Stimulated activated CD8-positive, alpha-beta memory T cell treated with anti-CD3 and anti-CD28 coated beads, Interleukin-15, amount 100 ng/mL, for 24 hours (primary cell): ENCODE measurements at places on chromosomes 2 and 18.

GRCh38 chr2:197007716-197008628 is 81.5 kb upstream of the PGAP1 start:
- no peak for DNase-seq

DNA sequence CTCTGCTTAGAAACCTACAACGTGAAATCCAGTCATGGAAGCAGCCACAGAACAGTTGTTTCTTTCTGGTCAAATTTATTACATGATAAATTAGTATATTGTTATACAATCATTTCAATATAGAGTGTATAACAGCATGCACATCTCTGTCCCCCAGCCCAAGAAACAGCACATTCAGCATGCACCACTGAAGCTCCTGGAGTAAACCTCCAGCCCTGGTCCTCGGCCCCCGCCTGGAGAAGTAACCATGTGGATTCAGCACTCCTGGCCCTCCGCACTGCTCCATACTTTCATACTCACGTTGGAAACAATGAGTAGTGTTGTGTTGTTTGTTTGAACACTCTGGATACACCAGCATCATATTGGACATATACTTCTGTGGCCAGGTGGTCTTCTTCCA is 15.3 kb upstream of the ID2 start:
- no peak for DNase-seq

DNA sequence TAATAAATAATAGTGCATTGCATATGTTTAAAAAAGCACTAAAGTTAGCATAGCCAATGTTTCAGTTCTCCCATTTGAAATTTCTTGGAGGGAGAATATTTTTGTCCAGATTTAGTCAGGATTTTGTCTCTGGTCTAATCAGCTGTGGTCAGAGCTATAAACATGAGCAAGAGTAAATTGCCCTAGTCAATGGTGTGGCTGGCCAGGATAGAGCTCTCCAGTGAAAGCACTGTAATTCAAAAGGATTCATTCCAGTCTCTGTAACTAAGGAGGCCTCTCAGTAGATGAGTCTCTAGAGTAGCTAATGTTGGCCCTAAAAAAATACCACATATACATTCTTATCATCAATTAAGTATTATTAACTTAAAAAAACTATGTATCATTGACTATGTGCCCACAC is 241.6 kb downstream of the CDCA7 start:
- no peak for DNase-seq

- no peak for DNase-seq
These were observed 62.1 kb upstream of the DYNAP start for GRCh38 chr18:54528942-54529376.

DNA sequence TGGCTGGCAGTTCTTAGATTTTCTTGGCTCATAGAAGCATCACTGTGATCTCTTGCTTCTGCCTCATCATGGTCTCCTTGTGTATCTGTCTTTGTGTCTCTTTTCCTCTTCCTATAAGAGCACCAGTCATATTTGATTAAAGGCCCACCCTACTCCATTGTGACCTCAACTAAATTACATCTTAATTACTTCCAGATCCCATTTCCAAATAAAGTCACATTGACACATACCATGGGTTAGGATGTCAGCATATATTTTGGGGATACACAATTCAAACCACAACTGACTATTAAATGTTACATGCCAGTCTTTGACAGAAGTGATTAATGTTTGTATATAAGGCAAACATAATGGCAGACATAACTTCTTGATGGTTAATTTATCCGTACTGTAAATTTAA is 27.3 kb upstream of the TMX3 start:
- DNase-seq = no peak

- DNase-seq = no peak
These were observed 32.6 kb downstream of the CNGA3 start for GRCh38 chr2:98378901-98379300.

DNA sequence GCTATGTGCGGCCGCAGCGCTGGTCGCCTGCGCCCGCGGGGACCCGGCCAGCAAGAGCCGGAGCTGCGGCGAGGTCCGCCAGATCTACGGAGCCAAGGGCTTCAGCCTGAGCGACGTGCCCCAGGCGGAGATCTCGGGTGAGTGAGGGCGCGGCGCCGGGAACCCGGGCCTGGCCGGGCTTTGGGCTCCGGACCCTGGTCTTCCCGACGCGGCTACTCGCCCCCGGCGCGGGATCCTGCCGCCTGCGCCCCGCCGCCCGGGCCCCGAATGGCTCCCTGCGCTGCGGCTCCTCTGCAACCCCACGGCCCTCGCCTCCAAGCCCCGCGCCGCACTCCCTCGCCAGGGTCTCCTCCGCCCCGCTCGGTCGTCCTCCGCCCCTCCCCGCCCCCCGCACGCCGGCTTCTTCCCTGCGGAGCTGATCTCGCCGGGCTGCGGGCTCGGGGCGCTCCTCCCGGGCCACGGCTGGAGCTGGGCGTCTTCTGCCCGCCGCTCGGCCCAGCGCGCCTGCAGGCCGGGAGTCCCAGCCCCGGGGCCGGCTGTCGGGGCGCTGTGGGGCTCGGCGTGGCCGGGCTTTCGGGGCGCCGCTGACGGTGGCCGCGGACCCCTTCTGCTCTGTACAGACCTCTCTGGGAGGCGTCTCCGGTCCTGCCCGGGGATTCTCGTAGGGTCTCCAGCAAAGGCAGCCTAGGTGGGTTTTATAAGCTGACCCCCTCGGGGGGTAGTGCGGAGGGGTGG is 652 bp downstream of the GPC1 start:
- DNase-seq = no peak

- DNase-seq = no peak
These were observed 141.2 kb upstream of the CTAGE1 start for GRCh38 chr18:22558945-22559385.

DNA sequence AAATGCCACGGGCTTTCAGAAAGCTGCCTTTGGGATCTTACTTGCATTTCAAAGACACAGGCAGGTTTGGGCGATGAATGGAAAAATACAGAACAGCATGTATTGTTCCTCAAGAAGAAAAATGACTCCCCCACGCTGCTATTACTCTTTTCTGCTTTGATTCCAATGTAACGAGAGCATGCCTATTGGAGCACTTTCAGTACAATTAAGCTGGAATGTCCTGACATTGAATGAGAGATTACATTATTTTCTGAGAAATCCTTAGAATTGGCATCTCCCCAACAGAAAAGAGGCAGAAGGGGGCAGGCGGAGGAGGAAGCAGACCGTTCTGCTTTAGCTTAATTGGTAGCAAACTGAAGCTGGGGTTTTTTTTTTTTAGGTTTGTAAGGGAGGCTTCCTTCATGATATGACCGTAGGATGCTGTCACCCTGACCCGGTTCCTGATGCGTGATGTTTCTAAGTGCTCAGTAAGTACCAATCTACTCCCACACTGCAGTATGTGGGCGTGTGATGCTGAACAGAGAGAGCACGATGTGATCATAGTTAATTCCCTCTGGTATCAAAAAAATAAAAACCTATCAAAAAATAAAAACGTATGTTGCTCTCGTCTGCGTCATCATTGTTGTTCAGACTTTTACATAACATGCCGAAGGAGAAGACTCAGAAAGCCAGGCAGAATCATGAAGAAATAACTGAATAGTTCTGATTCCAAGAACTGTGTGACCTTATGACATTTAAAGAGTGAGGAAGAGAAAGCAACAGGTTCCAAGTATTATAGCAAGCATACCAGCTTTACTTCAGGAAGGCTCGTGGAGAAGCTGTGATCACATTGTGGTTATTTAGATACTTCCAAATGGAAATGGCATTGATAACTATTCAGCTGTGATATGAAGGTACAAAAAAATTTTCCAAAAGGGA is 40.5 kb downstream of the LONRF2 start:
- no peak for DNase-seq

GRCh38 chr18:41617647-41618046 is 337.4 kb upstream of the PIK3C3 start:
- no peak for DNase-seq

DNA sequence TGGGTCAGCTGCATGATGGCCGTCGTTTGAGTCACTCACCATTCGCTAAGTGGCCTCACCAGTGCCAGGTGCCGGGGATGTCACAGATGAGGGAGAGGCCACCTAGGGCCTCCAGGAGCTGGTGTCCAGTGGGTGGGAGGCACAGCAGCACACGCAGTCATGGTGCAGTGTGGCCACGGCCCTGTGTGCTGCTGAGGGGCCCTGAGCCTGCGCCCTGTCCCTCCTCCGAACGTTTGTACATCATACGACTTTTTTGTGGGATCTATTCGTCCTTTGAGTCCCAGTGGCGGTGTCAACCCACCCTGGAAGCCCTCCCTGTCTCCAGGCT is 30.1 kb upstream of the ODC1 start:
- no peak for DNase-seq

DNA sequence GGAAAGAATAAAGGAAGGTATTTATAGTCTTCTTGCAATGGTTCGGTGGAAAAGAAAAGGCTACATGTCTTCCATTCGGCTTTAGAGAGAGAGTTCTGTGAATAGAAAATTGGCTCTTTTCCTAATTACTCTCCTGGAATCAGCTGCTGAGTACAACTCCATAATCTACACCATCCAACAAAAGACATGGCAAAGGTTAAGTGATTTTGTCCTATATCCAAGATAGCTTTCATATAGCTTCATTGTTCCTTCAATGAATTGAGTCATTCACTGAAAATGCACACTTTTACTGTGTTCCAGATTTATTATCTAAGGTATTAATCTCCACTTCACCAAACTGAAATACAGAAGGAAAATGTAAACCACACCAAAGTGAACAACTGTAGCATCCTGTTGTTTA is 514.5 kb downstream of the LRRTM4 start:
- DNase-seq = no peak

DNA sequence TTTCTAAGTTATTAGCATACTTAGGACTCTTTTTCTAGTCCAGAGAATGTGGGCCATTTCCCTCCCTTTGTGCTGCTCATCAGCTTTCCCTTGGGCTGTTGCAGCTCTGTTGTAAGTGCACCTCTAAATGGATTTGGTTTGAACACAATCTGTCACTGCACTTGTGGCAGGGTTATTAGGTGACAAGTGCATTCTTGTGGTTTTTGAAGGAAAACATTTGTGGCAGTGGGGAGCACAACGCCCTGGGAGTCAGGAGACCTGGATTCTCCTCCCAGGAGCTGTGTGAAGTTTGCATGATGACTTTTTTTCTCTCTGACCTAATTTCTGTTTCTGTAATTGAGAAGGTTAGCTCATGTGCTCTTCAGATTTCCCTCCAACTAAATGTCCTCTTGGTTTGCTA is 630.9 kb upstream of the FAM98A start:
- DNase-seq = no peak

- DNase-seq = no peak
These were observed 327.6 kb upstream of the KCNJ3 start for GRCh38 chr2:154370873-154371272.

GRCh38 chr2:38830526-38831159 is 45.1 kb downstream of the DHX57 start:
- DNase-seq = no peak

DNA sequence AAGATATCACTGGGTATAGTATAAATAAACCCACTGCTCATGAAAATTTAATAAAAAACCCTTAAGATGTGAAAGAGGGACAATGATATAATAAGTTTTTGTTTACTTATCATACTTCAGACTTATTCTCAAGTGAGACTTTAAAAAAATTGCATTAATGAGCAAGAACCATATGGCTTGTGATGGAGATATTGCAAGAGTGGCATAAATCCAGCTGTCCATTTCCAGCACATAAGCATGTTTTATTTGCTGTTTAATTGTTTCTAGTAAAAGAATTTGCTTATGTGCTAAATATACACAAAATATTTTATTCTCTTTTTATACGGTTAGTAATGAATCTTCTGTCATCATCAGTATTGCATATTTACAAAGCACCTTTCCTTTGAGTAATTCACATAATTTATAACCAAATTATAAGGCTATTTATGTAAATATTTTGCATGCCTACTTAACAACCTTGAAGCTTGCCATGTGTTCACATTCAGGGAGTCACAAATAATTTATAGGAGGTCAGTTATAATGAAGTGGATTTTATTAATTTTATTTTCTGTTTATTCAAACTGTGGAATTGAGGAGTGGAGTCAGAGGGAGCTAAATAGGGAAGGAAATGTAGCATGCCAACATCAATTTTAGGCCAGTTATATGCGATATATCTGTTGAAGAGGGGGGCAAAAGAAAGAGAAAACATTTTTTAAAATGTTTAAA is 318.5 kb upstream of the CWC22 start:
- DNase-seq = no peak

DNA sequence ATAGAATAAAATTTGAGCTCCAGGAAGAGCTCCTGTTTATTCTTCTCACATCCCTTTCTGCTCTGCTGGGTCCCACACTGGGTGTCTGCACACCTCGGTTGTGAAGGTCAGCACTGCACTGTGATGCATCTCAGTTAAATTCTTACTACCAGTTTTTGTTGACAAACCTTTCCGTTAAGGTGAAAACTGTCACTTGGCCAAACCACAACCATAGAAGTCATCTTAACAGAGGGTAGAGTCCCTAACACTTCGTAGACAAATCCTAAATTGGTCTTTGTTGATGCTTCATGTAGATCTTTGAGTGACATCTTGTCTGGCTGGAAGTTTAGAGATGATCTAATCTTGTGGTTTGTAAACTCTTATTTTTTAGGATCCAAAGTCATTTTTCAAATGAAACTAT is 167.4 kb upstream of the MAP3K20 start:
- DNase-seq = no peak

- DNase-seq = no peak
These were observed 177.3 kb upstream of the ST6GAL2 start for GRCh38 chr2:107063228-107063627.

DNA sequence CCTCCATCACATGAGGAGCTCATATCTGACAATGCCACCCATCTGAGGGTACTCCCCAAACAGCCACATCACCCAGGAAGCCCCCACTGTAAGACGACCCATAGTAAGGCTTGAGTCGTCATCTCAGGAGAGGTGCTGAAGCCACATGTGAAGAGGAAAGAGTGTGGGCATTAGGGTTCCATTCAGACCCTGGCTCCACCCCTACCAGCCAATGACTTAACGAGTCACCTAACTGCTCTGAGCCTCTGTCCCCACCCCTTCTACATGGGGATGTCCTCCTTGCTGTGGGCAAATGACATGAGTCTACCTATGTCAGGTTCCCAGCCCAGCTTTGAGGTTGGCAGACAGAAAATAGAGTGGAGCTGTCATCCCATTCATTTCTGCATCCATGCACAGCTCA is 46.3 kb downstream of the C1QL2 start:
- DNase-seq = no peak

DNA sequence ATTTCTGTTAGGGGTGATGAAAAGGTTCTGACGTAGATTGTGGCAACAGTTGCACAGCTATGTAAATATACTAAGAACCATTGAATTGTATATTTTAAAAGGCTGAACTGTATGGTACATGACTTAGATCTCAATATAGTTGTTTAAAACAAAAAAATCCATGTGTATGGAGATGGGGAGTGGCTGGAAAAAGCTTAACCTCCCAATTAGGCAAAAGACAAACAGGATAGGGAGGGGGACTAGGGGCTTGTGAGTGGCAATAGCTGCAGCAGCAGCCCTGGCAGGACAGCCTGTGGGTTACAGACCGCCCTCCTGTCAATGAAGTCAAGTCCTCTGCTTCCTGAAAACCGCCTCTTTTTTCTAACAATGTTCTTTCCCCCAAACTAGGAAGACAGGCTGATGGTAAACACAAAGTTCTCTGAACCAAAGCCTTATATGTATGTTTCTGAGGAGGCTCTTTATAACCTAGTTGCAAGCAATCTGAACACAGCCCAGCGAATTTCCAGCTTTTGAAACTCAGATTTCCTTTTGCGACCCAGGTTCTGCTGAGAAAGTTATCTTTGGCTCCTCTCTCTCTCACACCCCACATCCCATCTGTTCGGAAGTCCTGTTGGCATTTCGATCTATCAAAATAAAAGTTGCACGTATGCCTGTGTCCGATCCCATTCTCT is 10.3 kb downstream of the ATP8B1 start:
- no peak for DNase-seq

GRCh38 chr2:80525152-80525551 is 220.6 kb upstream of the LRRTM1 start:
- DNase-seq = no peak
